GM12891 (cell line): ENCODE measurements at places on chromosomes 3 and 15.

GRCh38 chr15:74208901-74209559 lies 6.4 kb upstream of the STRA6 start:
- DNase-seq: no peak

- DNase-seq: no peak
Measured at GRCh38 chr3:52609316-52609815, 73.0 kb downstream of the UQCC5 start.

DNA sequence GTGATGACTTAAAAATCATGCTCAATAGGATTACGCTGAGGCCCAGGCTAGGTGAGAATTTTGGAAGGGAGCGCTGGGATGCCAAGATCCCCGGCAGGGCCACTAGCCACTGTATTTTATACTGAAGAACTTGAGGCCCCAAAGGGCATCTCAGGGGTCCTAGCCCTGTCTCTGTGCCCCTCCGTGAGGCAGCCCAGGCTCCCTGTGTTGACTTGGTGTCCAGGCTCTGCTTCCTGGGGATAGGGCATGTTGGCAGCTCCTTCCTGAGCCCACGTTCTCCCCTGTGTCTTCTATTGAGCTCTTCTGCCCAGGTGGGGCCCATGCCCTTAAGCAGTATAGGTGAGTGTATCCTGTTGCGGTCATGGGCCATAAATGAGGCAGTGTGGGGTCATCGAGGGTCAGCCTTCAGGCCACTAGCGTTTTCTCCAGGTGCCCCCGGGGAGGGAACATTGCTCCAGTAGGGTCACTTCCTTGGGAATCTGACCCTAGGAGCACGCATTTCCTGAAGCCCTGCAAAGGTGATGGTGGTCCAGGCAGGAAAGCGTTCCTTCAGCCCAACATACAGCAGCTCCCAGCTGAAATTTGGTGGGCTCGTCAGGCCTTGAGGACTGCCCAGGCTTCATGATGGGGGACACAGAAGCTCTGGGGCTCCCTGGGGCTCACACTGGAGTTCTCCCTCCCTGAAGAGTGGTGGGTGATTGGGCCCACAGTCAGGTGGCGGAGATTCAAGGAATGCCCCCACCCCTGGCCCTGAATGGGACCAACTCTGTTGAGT lies 189.4 kb downstream of the UBE3A start:
- DNase-seq: peak; percentile 6

- no peak for DNase-seq
Measured at GRCh38 chr3:185316740-185317412, 46.1 kb upstream of the MAP3K13 start.

- no peak for DNase-seq
Measured at GRCh38 chr3:119289404-119289770, 4.8 kb upstream of the ARHGAP31 start.

DNA sequence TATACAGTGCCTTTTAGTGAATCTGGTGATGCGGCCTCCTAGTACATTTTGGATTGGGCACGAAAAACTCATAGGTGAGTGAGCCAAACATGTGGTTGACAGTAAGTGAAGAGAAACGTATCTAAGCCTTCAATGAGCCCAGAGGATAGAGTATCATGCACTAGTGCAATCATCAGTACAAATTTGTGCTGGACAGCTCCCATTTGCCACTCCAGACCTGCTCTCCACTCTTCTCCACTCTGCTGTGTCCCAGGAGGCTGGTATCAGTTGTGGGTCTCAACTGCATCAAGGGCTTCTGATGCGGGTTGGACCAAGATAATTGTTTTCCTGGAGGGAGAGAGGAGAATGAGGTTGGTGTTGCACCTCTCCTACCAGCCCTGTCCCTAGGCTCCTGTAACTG lies 9.1 kb upstream of the RASGRF1 start:
- no peak for DNase-seq

GRCh38 chr3:140078343-140078742 lies 143.4 kb downstream of the CLSTN2 start:
- DNase-seq: no peak

GRCh38 chr15:70234256-70234905 lies 136.7 kb upstream of the TLE3 start:
- no peak for DNase-seq

DNA sequence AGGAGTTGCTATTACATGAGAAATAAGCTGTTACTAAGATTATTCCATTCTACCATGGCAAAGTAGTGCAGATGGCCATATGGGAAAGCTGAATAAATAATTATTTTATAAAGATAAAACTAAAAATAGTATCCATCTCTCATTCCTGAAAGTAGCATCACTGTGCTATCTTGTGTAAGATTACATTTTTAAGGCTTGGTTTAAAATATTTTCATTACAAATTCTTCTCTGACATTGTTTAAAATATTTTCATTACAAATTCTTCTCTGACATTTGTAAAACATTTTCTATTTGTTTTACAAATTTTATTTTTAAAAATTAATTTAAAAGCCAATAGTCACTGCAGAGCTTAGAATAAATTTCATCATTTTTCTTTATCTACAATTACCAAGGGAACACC lies 665.5 kb upstream of the NAALADL2 start:
- DNase-seq: no peak

GRCh38 chr15:81812456-81812855 lies 233.4 kb downstream of the MEX3B start:
- DNase-seq: no peak

- no peak for DNase-seq
Measured at GRCh38 chr3:194797555-194798250, 112.0 kb downstream of the FAM43A start.

DNA sequence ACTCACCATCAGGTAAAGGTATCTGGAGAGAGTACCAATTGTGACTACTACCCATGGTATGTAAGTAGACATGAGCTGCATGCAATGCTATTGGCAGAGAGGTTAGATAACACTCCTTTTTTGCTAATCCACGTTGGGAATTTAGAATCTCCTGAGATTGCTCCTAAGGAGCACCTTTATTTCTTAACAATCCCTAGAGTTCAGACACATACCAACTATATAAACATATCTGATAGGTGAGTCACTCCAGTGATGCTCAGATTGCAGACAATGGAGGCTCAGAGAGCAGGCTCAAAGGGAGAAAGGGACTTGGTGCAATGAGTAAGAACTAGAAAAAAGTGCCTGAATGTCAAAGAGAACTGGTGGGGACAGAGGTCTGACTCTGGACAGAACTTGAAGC lies 47.0 kb upstream of the LRRFIP2 start:
- DNase-seq: no peak

- no peak for DNase-seq
Measured at GRCh38 chr15:58523634-58524033, 91.8 kb downstream of the LIPC start.

GRCh38 chr3:37262816-37263393 lies 88.5 kb upstream of the LRRFIP2 start:
- no peak for DNase-seq

- no peak for DNase-seq
Measured at GRCh38 chr3:187762792-187763191, 17.5 kb upstream of the BCL6 start.

DNA sequence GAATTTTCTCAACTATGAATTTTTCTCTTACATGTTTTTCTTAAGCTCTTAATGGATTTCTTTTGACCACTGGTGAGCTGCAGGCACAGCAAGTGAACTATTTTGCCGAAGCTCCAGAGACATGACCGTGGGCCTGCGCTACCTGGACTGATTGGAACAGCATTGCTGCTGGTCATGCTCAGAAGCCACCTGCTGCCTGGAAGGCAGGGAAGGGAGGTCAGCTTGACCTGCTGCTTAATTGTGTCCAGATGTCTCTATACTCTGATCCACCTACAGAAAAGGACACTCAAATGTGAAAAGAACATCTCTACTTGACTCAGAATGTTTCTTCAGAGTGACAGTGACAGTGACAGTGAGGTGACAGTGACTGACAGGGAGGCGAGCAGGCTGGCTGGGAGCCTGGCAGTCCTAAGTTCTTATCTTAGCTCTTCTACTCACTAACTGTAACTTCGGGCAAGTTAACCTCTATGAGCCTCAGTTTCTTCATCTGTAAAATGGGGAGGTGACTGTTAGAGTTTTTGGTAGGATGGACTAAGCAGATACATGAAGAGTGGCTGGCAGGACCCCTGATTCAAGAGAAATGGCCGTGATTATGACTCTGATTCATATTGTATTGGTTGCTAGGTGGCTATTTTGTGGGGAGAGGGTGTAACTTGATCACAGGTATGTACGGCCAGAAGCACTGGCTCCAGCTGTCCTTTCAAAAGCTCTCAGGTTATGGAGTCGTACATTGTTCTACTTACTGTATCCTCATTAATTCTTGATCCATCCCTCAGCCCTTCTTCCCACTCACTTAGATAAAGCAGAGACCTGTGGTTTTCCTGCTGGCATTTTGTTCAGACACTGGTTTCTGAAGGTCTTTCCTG lies 54.8 kb upstream of the DLG1 start:
- no peak for DNase-seq

- no peak for DNase-seq
Measured at GRCh38 chr3:164235289-164236028, 842.8 kb downstream of the SI start.

DNA sequence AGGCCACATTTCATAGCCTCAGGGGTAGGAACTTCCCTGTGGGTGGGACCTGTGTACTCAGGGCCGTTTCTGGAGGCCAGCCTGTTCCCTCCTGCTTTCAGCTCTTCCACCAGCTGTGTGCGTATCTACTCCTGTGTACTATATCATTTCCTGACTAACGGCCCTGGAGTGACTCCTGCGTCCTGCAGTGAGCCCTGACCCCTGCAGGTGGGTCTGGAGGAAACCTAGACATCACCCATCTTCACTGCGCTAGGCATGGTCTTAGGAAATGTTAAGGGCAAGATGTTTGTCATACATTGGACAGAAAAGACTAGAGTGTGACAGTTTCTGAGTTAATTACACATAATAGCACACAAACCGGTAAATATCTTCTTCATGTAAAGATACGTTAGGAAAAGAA lies 297.3 kb downstream of the GABRB3 start:
- DNase-seq: no peak

DNA sequence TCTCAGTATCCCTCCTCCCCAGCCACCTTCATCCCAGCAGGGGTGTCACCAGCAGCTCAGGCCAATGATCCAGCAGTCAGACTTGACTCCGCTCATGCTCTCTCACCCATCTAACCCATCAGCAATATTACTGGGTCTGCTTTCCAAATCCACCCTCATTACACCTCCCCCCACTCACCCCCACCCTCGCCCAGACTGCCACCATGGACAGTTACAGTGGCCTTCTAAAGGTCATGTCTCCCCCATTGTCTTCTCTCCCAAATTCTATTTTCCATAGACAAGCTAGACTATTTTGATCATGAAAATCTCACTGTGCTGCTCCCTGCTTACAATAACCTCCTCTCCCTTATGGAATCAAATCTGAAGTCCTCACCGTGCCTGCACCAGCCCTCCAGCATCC lies 156.0 kb downstream of the TJP1 start:
- DNase-seq: no peak
